ENCODE measurements at places on chromosomes 3 and 15. TPM values are rescaled to one million over a fixed set of nuclear protein-coding genes. Genes with fewer than 3 reads are reported as not detected.
A peak's percentile ranks its signal among the peaks of the same experiment; 100 is the strongest.

DNA sequence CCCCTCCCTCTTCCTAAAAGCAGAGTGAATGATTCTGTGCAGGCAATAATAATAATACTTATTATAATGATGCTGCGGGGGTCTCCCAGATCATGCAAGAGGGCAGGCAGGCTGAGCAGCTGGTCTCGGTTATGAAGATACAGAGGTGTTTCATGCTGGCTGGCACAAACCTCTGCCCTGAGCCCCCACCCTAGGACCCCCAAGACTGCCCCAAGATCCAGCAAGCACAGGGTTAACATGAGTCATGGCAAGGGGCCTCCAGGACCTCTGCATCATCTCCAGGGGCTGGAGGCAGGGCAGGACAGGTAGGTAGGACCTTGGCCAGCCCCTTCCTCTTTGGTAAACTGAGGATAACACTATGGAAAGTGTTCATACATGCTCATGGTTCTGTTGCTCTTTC, 2.7 kb downstream of the MGLL start:
- no peak overlapping the region for H3K4me3 ChIP-seq
- H3K27ac ChIP-seq: no peak overlapping the region
- peaks cover 3% of the 10 kb centered on the region for H3K36me3 ChIP-seq
- peaks cover 61% of the 10 kb centered on the region for H3K4me1 ChIP-seq

DNA sequence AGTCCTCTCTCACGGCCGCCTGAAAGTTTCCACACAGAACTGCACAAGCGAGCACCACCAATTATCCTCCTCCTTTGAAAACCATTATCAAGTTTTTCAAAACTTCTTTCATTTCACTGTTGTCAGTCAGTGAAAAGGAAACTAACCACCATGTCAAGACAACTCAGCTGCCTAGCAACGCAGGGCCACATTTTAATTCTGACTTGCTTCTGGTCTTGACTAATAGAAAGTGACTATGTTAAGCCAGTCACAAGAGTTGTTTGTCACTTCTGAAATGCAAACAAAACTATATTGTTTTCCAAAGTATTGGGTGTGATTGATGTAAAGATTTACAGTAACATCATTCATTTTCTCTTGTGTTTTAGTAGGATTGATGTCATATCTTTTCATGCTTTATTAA, 612.8 kb upstream of the AGTR1 start:
- no peak overlapping the region for H3K27ac ChIP-seq
- no peaks in the 10 kb centered on the region for H3K36me3 ChIP-seq
- no peaks in the 10 kb centered on the region for H3K27me3 ChIP-seq
- H3K4me3 ChIP-seq: no peak overlapping the region
- no peak for DNase-seq

DNA sequence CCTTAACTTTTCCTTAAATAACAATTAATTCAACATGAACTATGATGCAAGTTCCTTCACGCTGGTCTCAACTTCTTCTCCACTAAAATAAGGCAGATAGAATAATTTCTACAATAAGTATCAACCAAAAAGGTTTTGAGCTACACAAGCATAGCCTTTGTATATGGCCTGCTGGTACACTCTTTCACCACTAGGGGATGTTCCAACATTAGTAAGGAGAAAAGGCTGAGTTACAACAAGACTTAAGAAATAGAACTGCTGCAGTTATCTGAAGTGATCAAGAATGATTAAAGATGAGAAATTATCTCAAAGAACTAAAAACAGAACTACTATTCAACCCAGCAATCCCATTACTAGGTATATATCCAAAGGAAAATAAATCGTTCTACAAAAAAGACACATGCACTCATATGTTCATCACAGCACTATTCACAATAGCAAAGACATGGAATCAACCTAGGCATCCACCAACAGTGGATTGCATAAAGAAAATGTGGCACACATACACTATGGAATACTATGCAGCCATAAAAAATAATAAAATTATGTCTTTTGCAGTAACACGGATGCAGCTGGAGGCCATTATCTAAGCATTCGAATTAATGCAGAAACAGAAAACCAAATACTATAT, 14.4 kb downstream of the ATP13A3 start:
- DNase-seq: peak; percentile 44
- no peaks in the 10 kb centered on the region for H3K27me3 ChIP-seq
- H3K36me3 ChIP-seq: no peaks in the 10 kb centered on the region
- no peaks in the 10 kb centered on the region for H3K4me1 ChIP-seq
- H3K4me3 ChIP-seq: no peak overlapping the region

- H3K27me3 ChIP-seq: peaks cover 4% of the 10 kb centered on the region
- H3K4me3 ChIP-seq: no peak overlapping the region
- H3K36me3 ChIP-seq: no peaks in the 10 kb centered on the region
- H3K27ac ChIP-seq: no peak overlapping the region
- no peak for DNase-seq
Measured at GRCh38 chr15:77702211-77702957, 69.7 kb upstream of the LINGO1 start.

GRCh38 chr15:38532728-38533127, 31.9 kb downstream of the RASGRP1 start:
- no peak for DNase-seq
- no peak overlapping the region for H3K27ac ChIP-seq
- H3K36me3 ChIP-seq: peaks cover 28% of the 10 kb centered on the region
- no peaks in the 10 kb centered on the region for H3K27me3 ChIP-seq
- peaks cover 9% of the 10 kb centered on the region for H3K4me1 ChIP-seq
- H3K4me3 ChIP-seq: no peak overlapping the region

- H3K4me1 ChIP-seq: no peaks in the 10 kb centered on the region
- no peak for DNase-seq
- H3K27ac ChIP-seq: no peak overlapping the region
- no peaks in the 10 kb centered on the region for H3K36me3 ChIP-seq
Measured at GRCh38 chr15:23646165-23647000, 1.3 kb downstream of the MAGEL2 start.

- DNase-seq: no peak
- H3K27ac ChIP-seq: no peak overlapping the region
- H3K4me3 ChIP-seq: no peak overlapping the region
- no peaks in the 10 kb centered on the region for H3K27me3 ChIP-seq
- H3K36me3 ChIP-seq: no peaks in the 10 kb centered on the region
Measured at GRCh38 chr3:81742581-81742980, 18.9 kb downstream of the GBE1 start.

- no peak overlapping the region for H3K4me3 ChIP-seq
- DNase-seq: no peak
- no peaks in the 10 kb centered on the region for H3K27me3 ChIP-seq
- no peak overlapping the region for H3K27ac ChIP-seq
Measured at GRCh38 chr3:151538456-151539393, 77.9 kb upstream of the IGSF10 start.

GRCh38 chr3:115960799-115961198, 337.5 kb downstream of the GAP43 start:
- H3K4me3 ChIP-seq: no peak overlapping the region
- H3K4me1 ChIP-seq: no peaks in the 10 kb centered on the region
- no peaks in the 10 kb centered on the region for H3K36me3 ChIP-seq
- no peaks in the 10 kb centered on the region for H3K27me3 ChIP-seq

GRCh38 chr3:15051531-15051930, 13.6 kb downstream of the MRPS25 start:
- no peaks in the 10 kb centered on the region for H3K4me1 ChIP-seq
- peaks cover 70% of the 10 kb centered on the region for H3K36me3 ChIP-seq
- no peak overlapping the region for H3K4me3 ChIP-seq
- H3K27me3 ChIP-seq: no peaks in the 10 kb centered on the region
- no peak overlapping the region for H3K27ac ChIP-seq

DNA sequence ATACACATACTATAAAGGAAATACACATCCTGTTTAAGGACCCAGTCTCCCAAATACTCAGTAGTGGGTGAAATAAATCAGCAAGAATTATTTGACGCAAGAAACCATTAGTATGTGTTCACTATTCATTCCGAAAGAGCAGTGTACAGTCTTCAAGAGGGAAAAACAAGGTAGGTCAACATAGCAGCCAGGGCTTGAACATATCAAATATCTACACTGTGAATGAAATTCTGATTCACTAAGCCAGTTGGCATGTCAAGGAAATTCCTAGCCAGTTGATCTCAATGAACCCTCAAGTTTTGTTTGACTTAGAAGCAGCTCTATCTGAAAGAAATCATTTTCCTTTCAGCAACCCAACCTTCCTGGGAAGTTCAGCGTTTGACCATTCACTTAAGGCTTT, 99.0 kb downstream of the CNTN3 start:
- H3K27me3 ChIP-seq: no peaks in the 10 kb centered on the region
- no peaks in the 10 kb centered on the region for H3K36me3 ChIP-seq
- H3K27ac ChIP-seq: no peak overlapping the region
- H3K4me1 ChIP-seq: no peaks in the 10 kb centered on the region
- no peak overlapping the region for H3K4me3 ChIP-seq

GRCh38 chr15:73717206-73717605, 33.0 kb downstream of the CD276 start:
- H3K27ac ChIP-seq: no peak overlapping the region
- H3K4me3 ChIP-seq: no peak overlapping the region

- H3K36me3 ChIP-seq: no peaks in the 10 kb centered on the region
- no peak overlapping the region for H3K4me3 ChIP-seq
- DNase-seq: no peak
- no peaks in the 10 kb centered on the region for H3K27me3 ChIP-seq
- H3K4me1 ChIP-seq: no peaks in the 10 kb centered on the region
Measured at GRCh38 chr3:124633524-124633923, 96.7 kb upstream of the UMPS start.

DNA sequence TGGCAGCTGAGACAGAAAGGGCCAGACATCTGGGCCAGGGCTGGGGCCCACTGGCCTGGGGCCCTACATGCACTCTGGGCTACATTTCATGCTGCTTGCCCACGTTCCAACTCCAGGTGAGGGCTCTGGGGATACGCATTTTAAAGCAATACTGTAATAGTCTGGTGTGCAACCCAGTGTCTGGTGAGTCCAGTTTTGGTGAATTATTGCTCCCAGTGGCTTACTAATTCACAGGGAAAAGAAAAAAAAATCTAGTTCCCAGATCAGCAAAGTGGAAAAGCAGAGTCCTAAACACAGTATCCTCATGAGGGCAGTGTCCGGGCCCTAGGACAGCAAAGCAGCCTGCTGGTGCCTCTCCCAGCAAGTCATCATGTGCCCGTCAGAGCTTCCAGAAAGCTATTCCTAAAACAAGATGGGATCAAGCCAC, 82.4 kb downstream of the CCNL1 start:
- DNase-seq: no peak
- no peaks in the 10 kb centered on the region for H3K27me3 ChIP-seq
- no peak overlapping the region for H3K27ac ChIP-seq
- no peak overlapping the region for H3K4me3 ChIP-seq
- H3K36me3 ChIP-seq: no peaks in the 10 kb centered on the region
- H3K4me1 ChIP-seq: peaks cover 9% of the 10 kb centered on the region

FAM219B gene
- 28.0 TPM for total RNA-seq

XIRP1 gene
- 0.52 TPM for total RNA-seq

CNTN3 gene
- 2.1 TPM for total RNA-seq

FSIP1 gene
- total RNA-seq: 0.76 TPM

MKRN2OS gene
- total RNA-seq: 0.09 TPM

ACKR2 gene
- total RNA-seq: 0.14 TPM

ATP11B gene
- total RNA-seq: 76.9 TPM

CTXND1 gene
- 0.05 TPM for total RNA-seq

Measured in thymus (tissue), 14 donors.